Activated effector memory CD4-positive, alpha-beta T cell treated with Interleukin-2 at 50 U/mL for 16 hours (primary cell): ENCODE measurements at places on chromosomes 7 and 10.

- DNase-seq = no peak
Observed at GRCh38 chr7:33185786-33186185, 56.4 kb downstream of the BBS9 start.

DNA sequence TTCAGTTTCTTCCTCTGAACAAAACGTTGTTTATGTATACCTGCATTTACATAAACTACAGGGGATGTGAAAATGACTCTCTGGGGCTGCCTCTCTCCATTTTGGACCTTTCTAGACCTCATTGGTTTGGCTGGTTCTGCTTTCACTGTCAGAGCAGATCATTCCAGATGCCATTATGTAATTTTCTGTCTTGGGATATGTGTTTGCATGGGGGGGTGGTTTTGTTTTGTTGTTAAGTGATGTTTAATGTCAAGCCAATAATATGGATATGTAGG lies 172.4 kb downstream of the LRRC4 start:
- no peak for DNase-seq

GRCh38 chr7:134985894-134986362 lies 380 bp upstream of the AGBL3 start:
- no peak for DNase-seq

- DNase-seq = peak; percentile 21
Observed at GRCh38 chr7:2214636-2215035, 18.1 kb downstream of the MAD1L1 start.

GRCh38 chr7:408751-409311 lies 110.8 kb downstream of the PDGFA start:
- DNase-seq = no peak

DNA sequence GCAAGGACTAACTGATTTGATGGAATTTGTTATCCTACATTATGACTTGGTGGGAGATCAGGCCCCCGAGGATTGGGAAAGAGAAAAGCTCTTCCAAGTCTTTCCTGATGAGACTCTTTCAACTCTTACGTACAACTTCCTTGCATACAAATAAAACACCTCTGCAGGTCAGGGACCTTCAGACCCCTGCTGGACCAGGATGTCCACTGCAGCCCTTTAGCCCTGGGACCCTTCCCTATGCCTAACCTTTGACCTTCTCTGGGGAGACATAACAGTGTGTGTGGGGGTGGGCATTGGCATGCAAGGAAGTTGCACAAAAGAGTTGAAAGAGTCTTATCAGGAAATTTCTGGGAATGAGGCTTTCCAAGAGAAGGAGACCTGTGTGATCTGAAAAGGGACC lies 859.4 kb downstream of the TYW1 start:
- no peak for DNase-seq

GRCh38 chr10:28906415-28906814 lies 229.1 kb downstream of the BAMBI start:
- no peak for DNase-seq

DNA sequence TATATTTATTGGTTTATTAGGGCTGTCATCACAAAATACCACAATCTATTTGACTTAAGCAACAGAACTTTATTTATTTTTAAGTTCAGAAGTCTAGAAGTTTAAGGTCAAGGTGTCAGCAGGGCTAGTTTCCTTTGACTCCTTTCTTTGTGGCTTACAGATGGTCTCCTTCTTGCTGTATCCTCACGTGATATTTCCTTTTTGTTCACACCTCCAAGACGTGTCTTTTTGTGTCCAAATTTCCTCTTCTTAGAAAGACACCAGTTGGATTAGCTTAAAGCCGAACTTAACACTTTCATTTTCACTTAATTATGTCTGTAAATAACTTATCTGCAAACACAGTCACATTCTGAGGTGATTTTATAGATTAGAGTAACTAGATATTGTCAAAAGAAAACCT lies 631.4 kb upstream of the POT1 start:
- no peak for DNase-seq

DNA sequence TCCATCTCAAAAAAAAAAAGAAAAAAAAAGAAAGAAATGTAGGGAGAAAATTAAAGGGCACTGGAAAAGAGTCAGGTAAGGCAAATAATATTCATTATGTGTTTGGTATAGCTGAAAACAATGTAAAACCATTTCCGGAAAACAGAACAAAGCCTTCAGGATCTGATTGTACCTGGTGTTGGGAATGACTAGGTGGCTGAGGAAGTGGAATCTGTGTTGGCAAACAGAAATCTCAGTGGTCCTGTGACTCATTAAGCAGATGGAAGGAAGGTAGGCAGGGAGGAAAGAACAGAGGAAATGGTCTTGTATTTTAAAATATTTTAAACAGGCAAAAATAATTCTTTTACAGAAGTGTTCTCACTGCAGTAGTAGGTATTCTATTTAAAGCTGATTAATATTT lies 55.7 kb upstream of the GATA3 start:
- no peak for DNase-seq

GRCh38 chr10:101559596-101560297 lies 28.3 kb downstream of the POLL start:
- no peak for DNase-seq

GRCh38 chr10:109945473-109946177 lies 22.3 kb upstream of the XPNPEP1 start:
- DNase-seq = no peak

GRCh38 chr7:8177109-8177933 lies 84.6 kb downstream of the ICA1 start:
- no peak for DNase-seq

DNA sequence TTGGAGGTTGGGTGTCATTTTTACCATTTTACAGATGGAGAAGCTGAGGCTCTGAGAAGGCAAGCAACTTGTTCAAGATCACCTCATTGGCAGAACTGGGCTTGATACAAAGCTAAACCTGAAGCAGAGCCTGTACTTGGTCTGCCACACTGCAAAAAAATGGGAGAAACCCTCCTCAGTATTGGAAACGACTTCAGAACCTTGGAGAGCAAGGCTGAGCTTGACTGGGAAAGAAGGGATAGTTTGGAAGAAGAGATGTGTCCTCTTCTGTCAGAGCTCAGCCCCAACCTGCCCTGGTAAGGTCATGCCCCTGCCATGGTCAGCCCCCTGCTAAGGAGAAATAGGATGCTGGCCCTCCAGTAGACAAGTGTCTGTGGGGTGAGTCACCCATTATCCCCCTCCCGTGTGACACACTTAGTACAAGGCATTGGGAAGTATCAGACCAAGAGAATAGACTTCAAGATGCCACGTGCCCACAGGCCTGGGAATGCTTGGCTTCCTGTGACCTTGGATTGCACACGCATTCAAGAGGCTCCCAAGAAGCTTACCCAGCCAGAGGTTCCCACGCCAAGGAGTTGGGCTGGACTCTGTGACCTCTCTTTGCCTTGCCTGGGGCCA lies 56.2 kb upstream of the SMNDC1 start:
- no peak for DNase-seq

DNA sequence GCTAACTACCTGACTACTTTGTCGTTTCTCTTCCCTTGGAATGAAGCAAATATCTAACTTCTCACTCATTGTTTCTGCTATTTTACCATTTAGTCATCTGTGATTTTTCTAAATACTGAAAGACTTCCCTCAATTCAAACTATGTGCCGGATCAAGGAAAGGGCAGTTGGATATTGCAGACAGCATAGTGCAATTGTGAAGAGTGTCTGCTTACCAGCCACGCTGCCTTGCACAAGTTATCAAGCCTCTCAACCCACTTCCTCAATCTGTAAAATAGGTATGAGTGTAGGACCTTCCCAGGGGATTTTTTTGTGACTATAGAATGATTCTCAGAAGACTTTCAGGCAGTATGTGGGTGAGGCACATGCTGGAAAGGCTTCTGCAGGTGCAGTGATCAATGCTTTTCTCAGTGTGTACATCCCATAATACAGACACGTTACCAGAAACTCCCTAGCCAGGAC lies 54.3 kb downstream of the EGFR start:
- no peak for DNase-seq

- DNase-seq = no peak
Observed at GRCh38 chr7:99072126-99072525, 71.8 kb downstream of the SMURF1 start.

GRCh38 chr7:28862595-28863272 lies 95.4 kb downstream of the TRIL start:
- no peak for DNase-seq

DNA sequence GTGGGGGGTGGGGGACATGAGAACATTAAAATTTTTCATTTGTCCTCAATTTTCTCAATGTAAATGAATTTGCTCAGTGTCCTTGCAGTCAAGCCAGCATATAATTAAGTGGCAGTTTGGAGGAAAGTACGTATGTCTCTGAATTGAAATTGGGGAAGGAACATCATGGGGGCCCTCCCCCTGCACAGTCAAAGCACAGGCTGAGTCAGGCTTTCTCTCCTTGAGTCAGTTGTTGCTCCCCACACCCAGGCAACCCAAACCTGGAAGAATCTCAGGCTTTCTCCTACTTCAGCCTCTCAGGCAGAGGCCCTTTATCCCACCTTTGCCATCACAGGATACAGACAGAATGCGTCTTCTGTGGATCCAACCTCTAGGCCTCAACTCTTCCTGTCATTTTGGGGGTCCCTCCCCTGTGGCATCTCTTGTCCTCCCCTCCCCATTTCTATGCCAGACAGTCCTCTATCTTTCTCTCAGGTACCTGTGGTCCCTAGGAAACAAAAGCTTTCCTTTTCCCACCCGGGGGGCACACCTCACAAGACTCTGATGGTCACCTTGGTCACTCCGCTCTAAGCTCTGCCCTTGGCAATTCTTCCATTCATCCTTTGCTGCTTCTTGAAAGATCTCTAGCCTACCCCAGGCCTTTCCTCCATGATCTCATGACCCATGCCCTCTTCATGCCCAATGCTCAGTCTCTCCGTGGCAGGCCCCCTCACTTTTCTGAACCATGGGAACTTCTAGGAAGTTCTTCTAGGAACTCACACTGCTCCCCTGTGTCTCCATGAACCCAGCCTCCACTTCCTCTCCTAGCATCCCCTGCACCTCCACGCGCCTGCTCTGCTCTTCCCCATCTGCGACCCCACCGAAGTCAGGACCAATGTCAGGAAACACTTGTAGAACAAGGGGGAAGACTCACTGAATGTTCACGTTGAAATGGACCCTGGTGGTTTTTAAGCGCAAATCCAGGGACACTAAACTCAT lies 40.4 kb downstream of the CREB3L2 start:
- no peak for DNase-seq

- no peak for DNase-seq
Observed at GRCh38 chr10:127320176-127320575, 123.8 kb upstream of the INSYN2A start.

GRCh38 chr10:26890956-26891355 lies 30.2 kb upstream of the ABI1 start:
- DNase-seq = peak; percentile 8
